PC-9 (cell line): ENCODE measurements at places on chromosomes 12 and 14. TPM values are rescaled to one million over a fixed set of nuclear protein-coding genes. Genes with fewer than 3 reads are reported as not detected.

Gene CLEC12A
- 0.55 and 1.0 TPM in 2 replicates for total RNA-seq

Gene WNT1
- total RNA-seq, result not detected in 2 replicates

Gene TXNDC16
- 5.7 and 7.9 TPM in 2 replicates for total RNA-seq

Gene TAS2R7
- not detected in 2 replicates for total RNA-seq

Gene SDR9C7
- total RNA-seq, result not detected in 2 replicates

Gene TEX52
- not detected in 2 replicates for total RNA-seq

Gene FAM90A1
- total RNA-seq, result 1.6 and 1.7 TPM in 2 replicates

Gene POTEG
- total RNA-seq, result not detected in 2 replicates

Gene ACSM4
- total RNA-seq, result not detected in 2 replicates

Gene KRT73
- total RNA-seq, result not detected in 2 replicates

Gene NKX2-1
- total RNA-seq, result not detected in 2 replicates

Gene SLC10A1
- total RNA-seq, result not detected in 2 replicates

Gene SPX
- total RNA-seq, result 0.39 TPM in 1 of 2 replicates, not detected in the other

Gene RIN3
- 13.4 and 14.8 TPM in 2 replicates for total RNA-seq

Gene KLRD1
- total RNA-seq, result 0.68 and 1.2 TPM in 2 replicates

Gene POMT2
- 96.5 and 109 TPM in 2 replicates for total RNA-seq

Gene DHRS2
- total RNA-seq, result 0.55 and 1.3 TPM in 2 replicates

Gene GLIPR1L2
- total RNA-seq, result 0.30 TPM in 1 of 2 replicates, not detected in the other

Gene GALNT16
- 16.3 and 22.8 TPM in 2 replicates for total RNA-seq

Gene STAT2
- 76.6 and 80.8 TPM in 2 replicates for total RNA-seq

Gene SLC15A4
- 14.3 and 18.9 TPM in 2 replicates for total RNA-seq

Gene MAP1LC3B2
- total RNA-seq, result 1.1 and 1.4 TPM in 2 replicates

Gene NKX2-8
- total RNA-seq, result 1.1 and 2.9 TPM in 2 replicates

Gene ATL1
- 3.8 and 4.3 TPM in 2 replicates for total RNA-seq

Gene LIN7A
- not detected in 2 replicates for total RNA-seq

Gene DDN
- total RNA-seq, result 0.10 and 0.17 TPM in 2 replicates

Gene PIK3C2G
- total RNA-seq, result 0.30 and 1.4 TPM in 2 replicates

Gene OVCH1
- total RNA-seq, result not detected in 2 replicates

Gene MUCL1
- total RNA-seq, result not detected in 2 replicates

Gene SLCO1B1
- total RNA-seq, result 0.30 and 0.50 TPM in 2 replicates

Gene MGAT4C
- total RNA-seq, result not detected in 2 replicates
